Activated naive CD4-positive, alpha-beta T cell treated with anti-CD3 and anti-CD28 coated beads, Interleukin-2, amount 50 U/mL, for 16 hours (primary cell): ENCODE measurements at places on chromosomes 6 and 20.
A peak's percentile ranks its signal among the peaks of the same experiment; 100 is the strongest.

DNA sequence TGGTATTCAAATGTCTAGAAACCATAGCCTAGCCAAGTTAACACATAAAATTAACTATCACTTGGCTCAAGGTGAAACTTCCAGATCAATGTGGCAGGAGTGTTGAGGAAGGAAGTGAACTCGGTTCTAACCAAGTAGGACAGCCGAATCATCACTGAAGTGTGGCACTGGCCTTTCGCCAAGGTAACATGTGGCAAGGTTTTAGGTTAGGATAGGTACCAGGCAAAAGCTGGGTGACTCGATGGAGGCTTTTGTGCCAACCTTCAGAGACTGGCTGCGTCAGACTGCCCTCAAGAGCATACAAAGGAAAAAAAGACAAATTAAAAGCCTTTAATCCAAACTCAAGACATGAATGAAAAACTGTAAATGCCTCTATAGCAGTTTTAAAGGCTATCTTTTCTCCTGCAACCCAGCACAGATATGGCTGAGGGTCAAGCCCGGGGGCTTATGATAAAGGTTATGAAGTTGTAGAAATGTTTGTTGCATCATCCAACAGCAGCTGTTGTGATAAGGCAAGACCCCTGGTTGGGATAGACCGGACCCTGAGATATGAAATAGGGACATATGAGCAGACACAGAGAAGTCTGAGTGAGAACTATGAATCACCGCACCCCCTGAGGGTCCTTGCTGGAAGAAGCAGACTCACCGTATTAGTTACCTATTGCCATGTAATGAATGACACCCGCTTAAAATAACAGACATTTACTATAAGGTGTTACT, 11.9 kb downstream of the PSMB9 start:
- DNase-seq = no peak

DNA sequence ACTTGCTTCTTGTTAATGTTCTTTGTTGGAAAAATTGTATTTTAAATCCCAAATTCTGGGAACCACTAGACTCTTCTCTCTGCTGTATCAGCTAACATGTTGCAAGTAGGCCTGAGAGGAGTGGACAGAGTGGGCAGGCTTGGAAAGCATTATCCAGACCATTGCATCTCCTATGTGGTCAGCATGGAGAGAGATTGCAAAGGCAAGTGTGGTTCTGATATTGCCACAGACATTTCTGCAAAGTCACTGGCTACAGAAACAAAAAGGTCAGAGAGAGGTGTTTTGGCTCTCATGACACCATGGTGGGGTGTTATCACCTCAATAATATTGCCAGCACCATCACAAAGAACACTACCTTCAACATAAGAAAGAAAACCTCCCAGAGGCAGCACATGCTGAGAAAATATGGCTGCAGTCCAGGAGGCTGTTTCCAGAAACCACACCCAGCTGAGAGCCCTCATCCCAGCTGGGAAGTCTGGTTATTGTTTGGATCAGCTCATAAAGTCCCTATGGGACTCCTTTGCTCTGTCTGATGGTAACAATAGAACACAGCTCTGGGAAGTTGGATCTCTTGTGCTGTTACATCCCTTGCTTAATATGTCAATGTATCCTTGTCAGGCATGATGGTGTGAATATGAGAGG, 78.2 kb upstream of the TBX18 start:
- DNase-seq = no peak

- DNase-seq = no peak
These were observed 27.7 kb downstream of the ME1 start for GRCh38 chr6:83403191-83403590.

DNA sequence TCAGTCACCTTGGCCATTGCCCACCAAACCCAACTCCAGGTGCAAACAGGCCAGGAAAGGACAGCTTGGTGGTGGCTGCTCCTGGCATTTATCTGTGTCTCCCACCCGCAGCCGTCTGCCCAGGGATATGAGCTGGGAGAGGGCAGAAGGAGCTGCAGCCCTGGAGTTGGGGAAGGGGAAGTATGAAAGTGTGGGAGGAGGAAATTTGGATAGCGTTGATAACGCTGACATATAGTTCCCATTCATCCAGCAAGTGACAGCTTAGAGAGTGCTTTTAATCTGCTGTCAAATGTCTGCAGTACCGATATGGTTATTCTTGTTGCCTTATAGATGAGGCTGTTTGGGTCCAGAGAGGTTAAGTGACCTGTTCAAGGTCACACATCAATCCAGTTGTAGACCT, 741 bp downstream of the KCNK16 start:
- DNase-seq = no peak

GRCh38 chr6:150898399-150899170, 33.1 kb downstream of the MTHFD1L start:
- no peak for DNase-seq

DNA sequence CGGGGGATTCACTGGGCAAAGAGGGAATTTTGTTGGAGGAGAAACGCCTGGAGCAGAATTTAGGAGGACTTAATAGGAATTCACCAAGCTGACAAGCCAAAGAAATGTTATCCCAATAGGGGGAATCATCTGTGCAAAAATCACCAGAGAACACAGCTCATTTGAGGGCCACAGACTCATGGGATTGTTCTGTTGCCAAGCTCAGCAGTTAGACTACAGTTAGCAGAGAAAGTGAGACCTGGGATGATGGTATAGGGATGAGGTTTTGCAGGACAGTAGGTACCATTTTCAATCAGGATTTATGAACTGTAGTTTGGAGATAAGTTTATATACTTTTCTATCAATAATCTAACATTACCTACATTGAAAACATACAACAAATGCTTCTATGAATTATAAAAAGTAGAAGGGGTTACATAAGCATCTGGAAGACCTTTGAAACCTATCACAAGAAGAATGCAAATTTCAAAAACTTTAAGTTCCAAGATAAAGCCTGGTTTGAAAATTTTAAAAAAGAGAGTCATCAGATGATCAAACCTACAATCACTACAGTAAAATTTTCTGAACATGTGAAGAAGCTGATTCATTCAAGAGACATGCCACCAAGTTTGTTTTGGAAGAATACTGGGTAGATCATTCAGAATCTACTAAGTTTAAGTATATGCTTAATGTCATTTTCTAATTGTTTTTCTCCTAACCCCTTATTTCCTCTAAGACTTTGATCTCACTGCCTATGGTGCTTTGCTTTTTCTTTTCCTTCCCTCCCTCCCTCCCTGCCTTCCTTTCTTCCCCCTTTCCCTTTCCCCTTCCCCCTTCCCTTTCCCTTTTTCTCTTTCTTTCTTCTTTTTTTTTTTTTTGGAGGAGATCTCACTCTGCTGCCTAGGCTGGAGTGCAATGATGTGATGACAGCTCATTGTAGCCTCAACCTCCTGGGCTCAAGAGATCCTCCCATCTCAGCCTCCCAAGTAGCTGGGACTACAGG, 81.5 kb downstream of the KIF13A start:
- DNase-seq = no peak

DNA sequence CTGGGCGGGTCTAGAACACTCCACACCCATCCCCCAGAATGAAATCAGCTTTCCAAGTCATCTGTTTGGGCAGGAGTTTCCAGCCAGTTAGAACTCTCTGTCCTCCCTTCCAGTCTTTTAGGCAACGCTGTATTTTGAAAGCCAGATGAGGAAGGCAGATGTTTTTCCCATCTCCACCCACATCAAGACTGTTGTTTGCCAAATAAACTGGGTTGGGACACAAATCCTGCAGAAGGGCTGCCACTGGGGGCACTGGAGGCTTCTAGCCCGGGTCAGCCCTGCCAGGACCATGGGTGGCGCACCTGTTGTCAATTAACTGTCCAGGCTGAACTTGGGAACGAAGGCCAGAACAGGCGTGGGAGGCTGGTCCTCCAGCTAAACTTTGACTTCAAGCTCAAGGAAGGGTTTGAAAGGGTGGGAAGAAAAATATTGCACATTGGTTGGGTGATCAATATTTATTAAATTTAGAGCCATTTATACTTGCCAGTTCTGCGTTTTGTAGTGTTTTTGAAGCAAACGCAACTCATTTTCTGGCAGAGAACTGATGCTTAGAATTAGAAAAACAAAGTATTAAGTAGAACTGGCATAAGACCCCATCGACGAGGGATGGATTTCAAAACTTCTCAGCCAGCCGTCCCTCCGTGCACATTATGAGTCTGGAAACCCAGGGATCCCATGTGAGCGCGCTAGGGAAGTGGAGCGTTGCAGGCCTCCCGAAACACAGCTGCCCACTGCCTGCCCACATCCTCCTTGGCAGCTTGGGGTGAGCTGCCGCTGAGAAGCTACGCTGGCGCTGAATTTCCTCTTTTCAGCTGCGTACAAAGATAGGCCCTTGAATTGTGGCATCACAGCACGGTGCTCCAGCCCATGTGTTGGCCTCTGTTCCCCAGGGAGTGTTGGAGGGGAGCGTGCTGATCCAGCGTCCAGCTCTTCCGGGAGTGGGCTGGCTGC, 297.4 kb downstream of the QKI start:
- no peak for DNase-seq

DNA sequence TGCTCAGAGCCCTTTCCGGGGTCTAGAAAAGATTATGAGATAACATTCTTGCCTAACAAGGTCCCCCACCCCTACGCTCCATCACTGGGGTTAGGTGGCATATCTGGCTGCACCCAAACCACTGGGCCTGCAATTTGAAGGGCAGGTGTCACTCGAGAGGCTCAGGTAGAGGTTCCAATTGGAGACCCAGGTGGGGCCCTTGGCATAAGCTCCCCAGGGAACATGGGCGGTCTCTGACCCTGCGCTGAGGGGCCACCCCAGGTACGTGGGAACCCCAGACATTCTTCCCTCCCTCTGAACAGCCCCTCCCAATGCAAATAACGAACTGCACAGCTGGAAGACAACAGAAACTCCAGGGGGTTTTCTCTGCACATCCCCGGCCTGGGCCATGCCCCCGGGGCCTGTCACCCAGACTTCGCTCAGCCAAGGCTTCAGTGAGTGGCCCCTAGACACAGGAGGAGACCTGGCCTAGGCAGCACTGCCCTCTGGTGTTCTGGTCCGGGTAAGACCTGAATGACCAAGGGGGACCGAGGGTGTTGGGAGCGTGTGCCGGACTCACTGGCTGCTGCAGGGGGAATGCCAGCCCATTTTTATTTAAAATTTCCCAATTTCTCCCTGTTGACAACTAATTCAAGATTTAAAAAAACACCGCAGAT, 47.5 kb downstream of the DSTN start:
- peak; percentile 53 for DNase-seq
